Progenitor cell of endocrine pancreas (in vitro differentiated cells): ENCODE measurements at places on chromosomes 12 and 14. TPM values are rescaled to one million over a fixed set of nuclear protein-coding genes. Genes with fewer than 3 reads are reported as not detected.

- DNase-seq = peak; percentile 23
Measured at GRCh38 chr12:69415471-69416275, 54.5 kb upstream of the FRS2 start.

GRCh38 chr12:105911966-105912365 lies 226.8 kb downstream of the NUAK1 start:
- DNase-seq = no peak

- no peak for DNase-seq
Measured at GRCh38 chr12:49907352-49907751, 3.7 kb upstream of the FAIM2 start.

DNA sequence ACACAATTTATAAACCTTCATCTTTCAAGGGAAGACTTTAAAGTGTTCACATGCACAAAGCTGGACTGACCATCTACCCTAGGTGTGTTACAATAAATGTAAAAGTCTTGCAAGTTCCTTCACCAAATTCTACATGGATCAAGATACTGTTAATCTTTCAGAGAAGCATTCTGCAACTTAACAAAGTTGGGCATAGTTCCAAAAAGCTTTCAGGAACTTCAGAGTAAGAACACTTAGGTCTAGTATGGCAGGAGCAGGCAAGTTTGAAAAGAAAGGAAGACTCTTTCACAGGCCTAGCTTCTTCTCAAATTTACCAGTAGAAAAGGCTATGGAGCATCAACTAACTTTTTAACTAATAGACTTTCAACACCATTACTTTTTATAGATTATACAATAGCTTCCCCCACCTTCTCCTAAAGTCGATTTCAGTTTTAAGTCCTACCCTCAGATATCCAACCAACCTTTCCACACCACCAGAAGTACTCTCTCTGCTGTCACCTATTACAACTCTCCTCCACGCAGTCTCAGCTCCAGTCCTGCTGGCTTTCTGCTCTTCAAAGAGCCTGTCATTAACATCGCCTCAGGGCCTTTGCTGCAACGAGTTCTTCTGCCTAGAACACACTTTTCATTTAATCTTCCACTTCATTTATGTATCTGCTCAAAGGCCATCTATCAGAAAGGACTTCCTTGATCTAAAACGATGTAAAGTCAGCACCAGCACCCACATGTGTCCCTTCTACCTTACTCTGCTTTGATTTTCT lies 333.9 kb downstream of the CEP128 start:
- DNase-seq = no peak

DNA sequence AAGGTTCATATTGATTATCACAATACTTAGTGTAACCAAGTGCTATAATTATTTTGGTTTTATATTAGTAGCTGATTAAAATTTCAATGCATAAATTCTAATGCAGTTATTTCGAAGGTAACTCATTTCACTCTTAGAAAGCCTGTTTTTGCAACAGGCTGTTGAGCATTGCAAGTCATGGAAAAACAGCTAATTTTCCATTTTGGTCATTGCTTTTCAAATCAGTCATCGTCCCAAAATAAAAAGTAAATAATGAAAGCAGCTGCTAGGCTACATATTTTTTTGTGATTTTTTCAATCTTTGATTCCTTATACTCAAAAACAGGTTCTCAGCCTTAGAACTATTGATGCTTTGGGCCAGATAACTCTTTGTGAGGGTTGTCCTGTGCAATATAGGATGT lies 22.9 kb downstream of the VEZT start:
- no peak for DNase-seq

DNA sequence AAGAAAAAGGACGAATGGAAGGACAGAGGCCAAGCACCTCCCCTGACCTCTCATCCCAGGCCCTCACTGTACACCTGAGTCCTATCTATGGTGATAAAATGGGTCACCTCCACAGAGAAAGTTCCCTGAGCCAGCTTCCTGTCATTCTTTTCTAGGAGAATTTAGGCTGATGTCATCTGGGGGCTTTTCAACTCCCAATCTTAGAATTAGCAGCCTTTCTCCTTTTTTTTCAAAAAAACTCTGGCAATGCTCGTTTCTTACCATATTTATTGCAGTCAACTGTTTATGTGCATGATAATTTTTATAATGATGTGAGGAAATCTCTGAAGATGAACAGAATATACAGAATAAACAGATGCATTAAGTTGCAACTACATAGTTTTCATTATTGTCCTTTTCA lies 177.6 kb downstream of the SNAPC1 start:
- no peak for DNase-seq

DNA sequence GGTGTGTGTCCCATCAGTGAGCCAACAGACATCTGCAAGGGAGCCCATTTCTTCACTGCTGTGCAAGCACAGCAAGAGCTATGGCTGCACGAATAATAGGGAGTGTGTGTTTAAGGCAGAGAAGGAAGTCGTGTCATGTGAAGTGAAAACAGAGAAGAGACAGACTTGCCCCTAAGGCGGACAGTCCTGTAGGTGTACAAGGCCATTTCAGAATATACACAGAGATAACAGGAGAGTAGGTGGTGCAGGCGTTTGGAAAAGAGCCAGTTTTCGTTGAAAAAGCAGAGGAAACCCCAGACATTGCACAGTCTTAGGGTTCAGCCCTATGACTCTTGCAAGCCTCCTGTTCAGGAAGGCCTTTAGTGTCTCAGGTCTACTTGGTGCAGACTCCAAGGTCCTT lies 46.3 kb upstream of the RNU6-8 start:
- no peak for DNase-seq

DNA sequence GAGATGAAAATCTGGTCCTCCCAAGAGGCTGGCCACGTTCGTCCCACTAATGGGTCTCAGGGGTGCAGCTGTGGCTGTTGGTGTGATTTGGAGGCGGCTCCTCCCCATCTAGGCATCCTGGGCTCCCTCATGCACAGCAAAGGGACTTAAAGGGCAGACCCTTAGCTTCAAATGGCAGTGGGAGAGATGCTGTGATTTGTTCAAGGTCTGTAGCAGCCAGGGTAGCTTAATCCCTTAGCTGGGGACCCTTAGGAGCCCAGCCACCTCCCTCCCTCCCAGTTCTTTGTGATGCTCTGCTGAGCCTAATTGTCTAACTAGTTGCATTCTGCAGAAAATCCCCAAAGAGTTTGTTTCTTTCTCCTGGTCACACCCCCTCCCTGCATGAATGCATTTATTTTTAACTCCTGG lies 18.3 kb downstream of the DYRK4 start:
- DNase-seq = no peak

GRCh38 chr12:88893801-88894200 lies 313.5 kb upstream of the KITLG start:
- DNase-seq = no peak

DNA sequence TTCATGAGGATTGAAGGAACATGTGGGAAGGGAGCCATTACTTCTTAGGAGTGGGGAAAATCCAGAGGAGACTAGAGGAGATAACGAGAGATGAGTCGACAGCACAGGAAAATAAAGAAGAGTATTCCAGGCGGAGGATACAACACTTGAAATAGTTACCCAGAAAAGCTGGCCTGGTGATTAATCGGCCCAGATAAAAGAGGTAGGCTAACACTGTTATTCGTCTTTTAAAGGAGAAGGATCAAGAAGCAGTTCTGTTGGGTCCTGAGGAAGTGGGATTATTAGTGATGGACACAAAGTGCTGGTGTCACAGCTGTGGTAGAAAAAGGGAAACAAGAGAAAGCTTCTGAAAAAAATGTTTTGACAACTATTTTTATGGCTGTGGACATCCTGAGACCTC lies 425.3 kb downstream of the ZFP36L1 start:
- DNase-seq = no peak

- no peak for DNase-seq
Measured at GRCh38 chr12:124388679-124389137, 93.8 kb downstream of the RFLNA start.

DNA sequence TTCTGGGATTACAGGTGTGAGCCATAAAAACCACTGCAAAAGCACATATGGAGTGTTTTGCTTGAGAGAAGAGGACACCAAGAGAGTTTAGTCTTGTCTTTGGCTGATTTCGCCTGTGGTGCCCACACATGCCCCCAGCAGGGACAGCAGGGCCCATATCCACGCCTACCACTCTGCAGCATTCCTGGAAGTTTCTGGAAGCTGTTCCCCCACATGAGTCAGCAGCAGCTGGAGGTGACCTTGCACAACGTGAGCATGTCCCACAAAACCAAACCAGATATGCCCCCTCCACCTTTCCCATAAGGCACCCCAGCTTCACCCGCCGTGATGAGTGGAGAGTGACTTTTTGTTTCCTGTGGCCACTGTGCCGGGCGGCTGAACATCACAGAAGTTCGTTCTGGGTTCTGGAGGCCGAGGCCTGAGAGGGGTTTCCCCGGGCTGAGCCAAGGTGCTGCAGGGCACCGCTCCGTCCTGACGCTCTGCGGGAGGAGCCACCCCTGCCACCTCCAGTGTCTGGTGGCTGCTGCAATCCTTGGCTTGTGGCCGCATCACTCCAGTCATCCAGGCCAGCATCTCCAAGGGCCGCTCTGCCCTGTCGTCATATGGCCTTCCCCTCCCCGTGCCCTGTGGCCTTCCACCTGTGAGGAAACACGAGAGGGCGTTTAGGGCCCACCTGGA lies 4.7 kb downstream of the ASPG start:
- no peak for DNase-seq

DNA sequence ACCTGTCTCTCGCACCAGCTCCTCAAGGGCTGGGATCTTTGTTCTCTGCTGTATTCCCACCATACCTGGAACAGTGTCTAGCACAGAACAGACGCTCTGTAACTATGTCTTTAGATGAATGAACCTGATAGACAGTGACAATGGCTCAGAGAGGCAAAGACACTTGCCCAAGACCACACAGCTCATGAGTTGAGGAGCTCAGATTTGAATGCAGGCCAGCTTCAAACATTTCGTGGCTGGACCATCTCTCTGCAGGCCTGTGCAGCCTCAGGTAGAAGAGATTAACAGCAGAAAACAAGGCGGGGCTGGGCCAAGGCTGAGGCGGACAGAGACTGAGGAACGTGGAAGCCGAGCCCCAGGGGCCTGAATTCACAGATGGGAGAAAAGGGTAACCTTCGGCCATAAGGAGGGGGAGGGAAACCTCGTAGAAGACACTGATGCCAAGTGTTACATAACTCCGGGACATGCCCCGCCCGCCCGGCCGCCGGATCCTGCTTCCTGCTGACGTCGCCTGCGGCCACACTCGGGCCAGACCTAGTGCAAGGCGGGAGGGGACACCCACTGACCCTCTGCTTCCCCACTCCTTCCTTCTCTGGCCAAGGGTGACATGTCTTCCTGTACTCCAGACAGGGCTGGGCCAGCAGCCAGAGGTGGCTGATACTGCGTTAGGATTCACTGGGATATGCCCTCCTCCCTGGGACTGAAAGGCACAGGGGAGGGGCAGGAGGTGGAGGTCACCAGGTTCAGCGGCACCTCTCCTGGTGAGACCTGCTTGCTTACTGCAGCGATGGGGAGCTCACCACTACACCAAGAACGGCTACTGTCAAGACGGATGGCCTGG lies 86.8 kb downstream of the RFLNA start:
- no peak for DNase-seq

GRCh38 chr12:67152451-67152850 lies 116.7 kb upstream of the CAND1 start:
- DNase-seq = no peak

DNA sequence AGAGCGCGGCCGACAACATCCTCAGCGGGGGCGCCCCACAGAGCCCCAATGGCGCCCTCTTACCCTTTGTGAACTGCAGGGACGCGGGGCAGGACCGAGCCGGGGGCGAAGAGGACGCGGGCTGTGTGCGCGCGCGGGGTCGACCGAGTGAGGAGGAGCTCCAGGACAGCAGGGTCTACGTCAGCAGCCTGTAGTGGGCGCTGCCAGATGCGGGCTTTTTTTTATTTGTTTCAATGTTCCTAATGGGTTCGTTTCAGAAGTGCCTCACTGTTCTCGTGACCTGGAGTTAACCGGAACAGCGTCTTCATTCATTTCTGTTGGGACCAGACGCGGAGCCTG lies 103.8 kb upstream of the FKBP4 start:
- peak; percentile 68 for DNase-seq

DNA sequence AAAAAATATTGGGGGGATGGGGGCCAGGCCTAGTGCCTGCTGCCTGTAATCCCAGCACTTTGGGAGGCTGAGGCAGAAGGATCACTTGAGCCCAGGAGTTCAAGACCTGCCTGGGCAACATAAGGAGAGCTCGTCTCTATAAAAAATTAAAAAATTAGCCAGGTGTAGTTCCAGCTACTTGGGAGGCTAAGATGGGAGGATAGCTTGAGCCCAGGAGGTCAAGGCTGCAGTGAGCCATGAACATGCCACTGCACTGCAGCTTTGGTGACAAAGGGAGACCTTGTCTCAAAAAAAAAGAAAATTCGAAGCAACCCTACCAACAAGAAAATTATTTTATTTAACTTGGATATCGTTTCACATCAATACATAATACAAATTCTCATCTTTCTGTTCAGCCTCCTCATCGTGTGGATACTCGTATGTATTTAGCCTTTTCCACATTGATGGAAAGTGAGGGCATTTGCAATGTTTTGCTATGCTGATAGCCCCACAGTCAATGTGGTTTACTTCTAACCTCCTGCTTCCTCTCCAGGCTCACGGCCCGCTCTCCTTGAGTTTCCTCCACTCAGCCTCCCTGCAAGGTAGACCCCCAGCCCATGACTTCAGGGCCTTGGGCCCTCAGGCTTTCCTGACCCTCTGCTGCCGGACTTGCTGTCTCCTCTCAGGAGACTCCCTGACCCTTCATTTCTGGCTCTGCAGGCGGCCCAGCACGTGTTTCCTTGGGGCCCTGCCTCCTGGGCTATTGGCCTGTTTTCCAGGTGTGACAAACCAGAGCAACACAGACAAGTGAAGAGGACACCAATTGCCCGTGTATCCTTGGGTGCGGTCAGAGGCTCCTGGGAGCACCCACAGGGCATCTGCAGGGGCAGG lies 54.8 kb downstream of the NFKBIA start:
- DNase-seq = no peak

- no peak for DNase-seq
Measured at GRCh38 chr12:5379749-5380496, 52.0 kb upstream of the NTF3 start.

BATF gene
- 0.55 TPM in 1 of 2 replicates, not detected in the other for total RNA-seq

KRT73 gene
- not detected in 2 replicates for total RNA-seq

ACOT4 gene
- 1.3 and 1.5 TPM in 2 replicates for total RNA-seq

C14orf132 gene
- 49.6 and 58.3 TPM in 2 replicates for total RNA-seq

TCL1B gene
- not detected in 2 replicates for total RNA-seq

ACAD10 gene
- 59.4 and 62.3 TPM in 2 replicates for total RNA-seq

ZDHHC22 gene
- total RNA-seq = 0.13 and 0.14 TPM in 2 replicates

NRXN3 gene
- 22.1 and 23.5 TPM in 2 replicates for total RNA-seq

ARHGAP9 gene
- total RNA-seq = 2.6 and 2.8 TPM in 2 replicates

GYS2 gene
- total RNA-seq = not detected in 2 replicates

KICS2 gene
- total RNA-seq = 6.3 and 6.4 TPM in 2 replicates

MYF6 gene
- 0.33 TPM in 1 of 2 replicates, not detected in the other for total RNA-seq

OR6S1 gene
- total RNA-seq = not detected in 2 replicates

GPR68 gene
- total RNA-seq = 0.31 and 0.87 TPM in 2 replicates

APPL2 gene
- total RNA-seq = 158 and 159 TPM in 2 replicates
